NCI-H748 treated with DMSO at 0.1 percent for 48 hours (cell line): ENCODE measurements at places on chromosomes 5 and 9.

- DNase-seq = no peak
These were observed 170.4 kb downstream of the ARRDC3 start for GRCh38 chr5:91212714-91213092.

GRCh38 chr9:129675620-129676019 lies 10.2 kb downstream of the PRRX2 start:
- DNase-seq = no peak

DNA sequence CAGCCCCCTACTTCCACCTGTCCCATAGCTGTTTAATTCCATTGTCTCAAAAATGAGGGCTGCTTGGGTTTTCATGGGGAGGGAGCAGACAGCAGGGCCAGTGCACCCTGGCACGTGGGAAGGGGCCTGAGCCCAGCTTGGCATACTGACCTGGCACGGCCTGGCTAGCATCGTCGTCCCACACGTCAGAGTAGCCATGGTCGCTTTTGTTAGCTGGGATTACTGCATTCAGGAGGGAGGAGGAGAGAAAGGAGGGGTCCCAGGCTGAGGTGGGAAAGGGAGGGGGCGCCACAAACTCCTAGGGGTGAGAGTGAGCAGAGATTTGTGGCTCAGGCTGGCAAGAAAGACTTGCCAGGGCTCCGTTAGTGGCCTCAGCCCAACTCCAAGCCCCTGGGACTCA lies 21.1 kb upstream of the CYSTM1 start:
- no peak for DNase-seq

DNA sequence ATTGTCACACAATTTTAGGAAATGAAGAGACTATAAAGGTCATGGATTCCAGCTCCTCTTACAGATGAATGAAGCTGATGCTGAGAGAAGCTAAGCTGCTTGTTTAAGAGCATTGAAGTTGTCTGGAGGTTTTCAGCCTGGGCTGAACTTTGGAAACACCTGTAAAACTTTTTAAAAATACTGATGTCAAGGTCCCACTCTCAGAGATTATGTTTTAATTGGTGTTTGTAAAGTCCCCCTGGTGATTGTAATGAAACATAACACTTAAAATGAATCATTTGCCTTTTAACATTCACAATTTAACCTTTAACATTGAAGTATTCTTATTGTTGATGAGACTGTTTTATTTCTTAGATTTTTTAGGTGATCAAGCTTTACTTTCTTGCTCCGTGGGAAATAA lies 16.4 kb downstream of the RAD23B start:
- no peak for DNase-seq

DNA sequence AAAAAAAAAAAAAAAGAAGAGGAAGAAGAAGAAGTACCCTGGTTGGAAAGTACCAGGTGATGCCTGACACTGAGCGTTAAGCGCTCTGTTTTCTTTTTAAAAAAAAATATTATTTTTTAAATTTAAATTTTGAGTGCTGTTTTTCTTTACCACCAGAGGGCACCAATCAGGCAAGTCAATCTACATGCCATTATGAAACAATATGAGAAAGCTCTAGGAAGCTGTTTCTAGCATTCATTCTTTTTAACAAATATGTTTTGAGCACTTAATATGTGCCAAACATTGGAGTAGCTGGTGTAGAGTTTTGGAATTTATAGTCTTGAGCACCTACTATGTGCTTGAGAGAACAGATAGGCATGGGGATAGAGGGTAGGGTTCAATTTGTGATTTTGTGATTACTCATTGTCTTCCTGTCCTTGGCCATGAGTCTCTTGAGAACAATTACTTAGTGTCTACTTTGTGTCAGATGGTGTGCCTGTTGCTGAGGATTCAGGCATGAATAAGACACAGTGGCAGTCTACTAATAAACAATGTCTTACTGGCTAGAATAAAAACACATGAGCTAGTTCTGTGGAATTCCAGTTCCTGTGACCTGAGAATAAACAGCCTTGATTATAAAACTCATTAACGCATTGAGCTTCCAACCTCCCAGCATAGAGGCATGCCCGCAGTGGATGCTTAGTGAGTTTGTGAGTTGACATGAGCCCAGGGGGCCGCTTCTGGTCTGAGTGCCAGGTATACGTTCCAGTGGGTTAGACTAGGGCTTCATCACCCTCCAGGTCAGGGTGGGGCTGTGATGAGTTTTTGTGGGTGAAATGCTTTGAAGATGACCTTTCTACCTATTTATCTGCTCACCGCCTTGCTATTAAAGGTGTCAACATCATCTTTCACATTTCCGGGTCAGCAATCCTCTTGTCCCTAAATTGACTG lies 3.0 kb upstream of the UBE2R2 start:
- DNase-seq = peak; percentile 39

GRCh38 chr5:133289686-133290367 lies 238.0 kb downstream of the HSPA4 start:
- DNase-seq = peak; percentile 77

- DNase-seq = no peak
These were observed 12.2 kb upstream of the RNU6ATAC start for GRCh38 chr9:134176599-134176968.

DNA sequence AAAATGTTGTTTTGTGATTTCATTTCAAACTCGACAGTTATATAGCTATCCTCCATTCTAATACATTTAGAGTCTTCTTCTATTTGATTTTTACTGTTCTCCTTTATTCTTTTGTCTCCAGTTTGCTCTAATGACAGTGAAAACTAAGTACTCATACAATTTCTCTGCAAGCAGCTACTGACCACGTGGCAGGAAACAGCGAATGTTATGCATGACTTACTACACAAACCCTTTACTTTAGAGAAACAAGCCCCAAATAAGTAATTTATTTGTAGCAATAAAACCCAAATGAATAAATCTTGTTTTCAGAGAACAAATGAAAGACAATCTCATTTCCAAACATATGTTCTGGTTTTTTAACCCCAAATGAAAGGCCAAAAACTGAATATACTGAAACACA lies 41.9 kb downstream of the CDH6 start:
- no peak for DNase-seq

DNA sequence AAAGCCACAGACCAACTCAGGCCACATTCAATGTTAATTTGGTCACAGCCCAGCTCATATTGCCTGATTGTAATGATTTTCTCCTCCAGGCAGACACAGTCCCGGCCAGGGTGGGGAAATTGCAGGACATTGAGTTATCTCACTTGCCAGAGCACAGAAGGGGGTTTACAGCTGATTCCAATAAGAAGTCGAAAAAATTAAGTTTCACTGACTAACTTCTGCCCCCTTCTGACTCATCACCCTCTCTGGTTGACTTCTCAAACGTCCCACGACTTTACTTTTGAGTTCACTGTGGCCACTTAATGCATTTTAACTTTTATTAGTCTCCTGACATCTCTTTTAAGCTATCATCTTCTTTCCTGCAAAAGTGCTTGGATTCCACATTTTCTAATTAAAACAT lies 321.4 kb upstream of the WWC1 start:
- no peak for DNase-seq

DNA sequence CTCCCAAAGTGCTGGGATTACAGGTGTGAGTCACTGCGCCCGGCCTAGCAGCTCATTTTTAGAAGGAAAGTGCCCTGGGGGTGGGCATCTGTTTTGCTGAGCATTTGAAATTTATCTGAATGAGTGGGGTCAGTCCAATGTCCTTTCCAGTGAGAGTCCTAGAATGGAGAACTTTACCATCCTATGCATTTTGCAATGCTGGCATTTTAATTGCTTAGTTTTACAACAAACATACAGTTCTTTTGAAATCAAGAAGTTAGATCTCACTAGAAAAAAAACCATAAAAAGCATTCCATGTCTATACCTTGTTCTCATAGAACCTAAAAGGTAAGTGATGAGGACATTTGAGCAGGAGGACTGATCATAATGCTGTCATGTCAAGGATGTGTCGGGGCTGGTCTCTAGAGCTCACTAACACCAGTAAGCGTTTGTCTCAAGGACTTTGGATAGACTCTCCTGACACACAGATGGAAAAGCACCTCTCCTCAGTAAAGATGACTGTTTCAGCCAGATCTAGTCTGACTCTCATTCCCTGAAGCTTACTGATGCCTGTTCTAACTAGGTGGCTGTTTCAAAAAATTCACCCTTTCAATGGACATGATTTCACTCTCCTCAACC lies 83.9 kb downstream of the DCP2 start:
- no peak for DNase-seq

DNA sequence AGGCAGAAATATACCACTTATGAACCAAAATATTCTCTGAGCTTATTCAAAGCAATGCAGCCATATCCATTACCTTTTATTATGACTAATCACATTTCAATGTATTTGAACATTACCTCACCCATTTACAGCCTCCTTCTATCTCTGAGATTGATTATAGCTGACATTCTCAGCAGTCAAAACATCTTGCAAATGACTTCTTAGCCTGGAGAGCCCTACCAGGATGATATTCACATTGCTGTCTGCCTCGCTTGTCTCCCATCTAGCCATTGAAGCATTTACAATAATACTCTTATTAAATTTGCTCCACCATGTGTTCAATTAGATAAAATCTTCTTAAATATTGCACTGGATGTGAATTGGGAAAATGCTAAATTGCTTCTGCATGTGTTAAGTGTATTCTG lies 1879.9 kb upstream of the ACO1 start:
- DNase-seq = no peak

DNA sequence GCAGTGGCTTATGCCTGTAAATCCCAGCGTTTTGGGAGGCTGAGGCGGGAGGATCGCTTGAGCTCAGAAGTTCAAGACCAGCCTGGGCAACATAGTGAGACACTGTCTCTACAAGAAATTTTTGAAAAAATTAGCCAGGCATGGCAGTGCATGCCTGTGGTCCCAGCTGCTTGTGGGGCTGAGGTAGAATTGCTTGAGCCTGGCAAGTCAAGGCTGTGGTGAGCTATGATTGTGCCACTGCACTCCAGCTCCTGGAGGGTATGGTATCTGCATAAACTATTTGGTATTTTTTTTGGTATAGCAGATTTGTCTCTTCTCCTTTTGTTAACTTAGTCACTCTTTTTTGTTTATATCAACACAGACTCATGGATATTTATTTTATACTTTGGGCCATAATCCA lies 61.5 kb upstream of the TEX48 start:
- no peak for DNase-seq

DNA sequence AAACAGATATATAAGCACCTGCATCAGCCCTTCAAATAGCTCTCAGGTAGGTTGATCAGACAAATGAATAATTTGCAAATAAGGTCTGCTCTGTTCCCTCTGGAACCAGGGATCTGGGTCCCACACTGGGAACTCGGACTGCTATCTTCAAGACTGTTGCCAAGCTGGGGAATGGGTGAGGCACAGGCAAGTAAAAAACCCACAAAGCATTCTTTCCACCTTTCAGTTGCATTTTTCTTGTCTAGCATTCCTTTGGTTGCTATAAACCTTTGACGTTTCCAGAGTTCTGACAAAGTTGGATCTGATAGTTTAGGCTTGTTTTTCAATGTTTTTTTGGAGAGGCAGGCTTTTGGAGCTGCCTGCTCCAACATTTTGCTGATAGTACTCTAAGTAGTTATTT lies 20.1 kb downstream of the FBXL17 start:
- no peak for DNase-seq

DNA sequence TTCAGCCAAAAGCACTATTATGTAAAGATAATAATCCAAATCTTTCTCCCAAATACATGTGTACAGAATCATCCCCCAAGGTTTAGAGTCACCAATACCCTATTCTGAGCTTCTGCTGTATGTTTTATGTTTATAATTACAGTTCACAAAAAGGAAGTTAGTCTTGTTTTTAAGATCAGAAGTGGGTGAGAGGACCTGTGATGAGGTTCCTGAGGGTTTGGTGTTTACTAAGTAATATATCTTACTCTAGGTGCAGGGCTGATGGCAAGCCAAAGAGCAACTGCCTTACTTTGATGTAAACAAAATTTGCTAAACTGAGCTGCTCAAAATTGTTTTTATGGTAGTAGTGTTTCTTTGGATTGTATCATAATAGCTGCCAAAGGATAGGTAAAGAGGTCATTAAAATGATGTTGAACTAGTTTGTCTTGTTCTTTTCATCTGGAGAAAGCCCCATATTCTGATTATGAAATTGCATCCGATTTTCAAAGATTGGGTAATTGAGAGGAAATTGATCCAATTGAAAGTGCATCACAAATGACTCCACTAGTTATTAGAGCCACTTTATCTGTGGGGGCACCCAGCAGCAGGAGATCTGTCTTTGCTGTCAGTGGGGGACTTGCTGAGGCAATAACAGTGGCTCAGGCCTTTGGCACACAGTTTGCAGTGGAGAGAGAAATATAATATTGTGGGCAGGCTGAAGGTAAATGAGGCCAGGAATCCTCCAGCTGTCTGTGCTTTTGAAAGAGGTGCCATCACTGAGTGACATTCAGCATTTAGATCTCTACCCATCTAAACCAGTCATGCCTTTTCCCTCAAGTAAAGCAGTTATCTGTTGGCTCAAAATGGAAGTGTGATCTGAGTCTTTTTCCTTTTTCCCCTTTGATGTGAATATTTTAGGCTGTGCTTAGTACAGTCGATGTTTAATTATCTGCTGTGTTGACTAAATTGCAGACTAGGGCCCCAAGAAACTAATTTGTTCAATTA lies 14.1 kb downstream of the TRIM32 start:
- peak; percentile 40 for DNase-seq

DNA sequence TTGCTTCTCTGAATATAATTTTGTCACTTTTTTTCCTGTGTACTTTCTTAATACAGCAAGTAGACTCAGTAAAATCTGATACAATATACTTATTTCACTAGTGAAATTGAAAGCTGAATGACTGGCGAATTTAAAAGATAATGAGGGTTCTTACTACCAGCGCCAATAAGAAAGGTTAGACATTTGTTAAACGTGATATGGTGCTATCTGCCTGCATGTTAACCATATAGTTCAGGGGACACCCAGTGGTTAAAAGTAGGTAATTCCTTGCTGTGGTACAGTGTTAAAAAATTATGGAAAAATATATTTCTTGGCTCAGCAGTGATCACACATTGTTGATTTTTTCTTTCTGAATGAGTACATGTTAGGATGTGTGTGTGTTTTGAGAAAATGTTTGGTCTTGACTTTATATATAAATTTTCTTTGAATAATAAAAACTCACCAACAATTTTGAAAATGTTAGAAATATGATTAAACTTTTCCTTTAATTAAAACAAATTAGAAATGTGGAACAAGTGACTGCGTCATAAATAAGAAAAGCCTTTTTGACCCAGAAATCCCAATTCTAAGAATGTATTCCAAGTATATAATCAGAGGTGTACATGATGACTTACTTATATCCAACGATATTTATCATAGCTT lies 25.8 kb downstream of the CAST start:
- DNase-seq = peak; percentile 34

- no peak for DNase-seq
These were observed 167.6 kb downstream of the YIPF5 start for GRCh38 chr5:144002876-144003275.
